M059J (cell line): ENCODE measurements at places on chromosomes 5 and 9.

DNA sequence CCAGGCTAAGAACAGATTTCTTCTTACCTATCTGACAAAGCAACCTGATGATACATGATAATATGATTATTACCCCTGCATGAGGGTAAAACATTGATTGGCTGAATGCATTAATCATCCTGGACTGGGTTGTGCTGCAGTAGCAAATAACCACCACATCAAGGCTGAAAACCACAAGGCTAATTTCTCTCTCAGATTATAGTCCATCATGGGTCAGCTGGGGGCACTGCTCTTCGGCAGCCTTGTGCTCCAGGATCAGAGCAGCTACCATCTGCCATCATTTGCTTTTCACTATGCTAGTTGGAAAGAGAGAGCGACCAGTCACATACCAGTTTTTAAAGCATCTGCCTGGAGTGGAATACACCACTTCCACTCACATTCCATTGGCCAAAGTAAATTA lies 383.5 kb downstream of the RASEF start:
- peak; percentile 2 for DNase-seq

- no peak for DNase-seq
These were observed 36.3 kb downstream of the MSX2 start for GRCh38 chr5:174760721-174761120.

- DNase-seq = peak; percentile 89
These were observed 11.5 kb downstream of the GPR150 start for GRCh38 chr5:95631255-95631958.

DNA sequence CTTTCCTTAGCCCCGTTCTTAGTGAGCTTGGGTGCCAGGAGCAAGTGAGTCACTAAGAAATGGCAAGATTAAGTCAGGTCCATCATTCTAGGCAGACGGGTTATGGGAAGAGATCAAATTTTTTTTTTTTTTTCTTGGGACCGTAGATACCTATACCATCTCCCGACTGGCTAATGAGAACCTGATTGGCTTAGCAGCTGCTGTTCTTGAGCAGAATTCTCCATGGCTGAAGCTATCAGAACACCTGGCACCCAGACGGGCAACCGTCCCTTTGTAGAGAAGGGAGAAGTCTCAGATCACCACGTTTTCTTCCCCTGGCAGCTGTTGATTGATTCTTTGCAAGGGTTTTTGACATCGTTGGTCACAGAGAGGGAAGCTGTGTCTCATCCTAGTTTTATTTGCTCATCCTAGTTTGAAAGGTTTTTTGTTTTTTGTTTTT lies 78.6 kb downstream of the AOPEP start:
- peak; percentile 68 for DNase-seq

- DNase-seq = no peak
These were observed 756.2 kb downstream of the TLE1 start for GRCh38 chr9:80932947-80933780.

- DNase-seq = no peak
These were observed 2375.8 kb downstream of the MAT2B start for GRCh38 chr5:165881259-165881658.

- DNase-seq = peak; percentile 79
These were observed 484.8 kb downstream of the PSAT1 start for GRCh38 chr9:78781681-78782080.

GRCh38 chr9:95070549-95071021 lies 246.9 kb downstream of the FANCC start:
- no peak for DNase-seq

GRCh38 chr9:83509402-83509801 lies 28.8 kb downstream of the FRMD3 start:
- DNase-seq = peak; percentile 81

- DNase-seq = no peak
These were observed 261.7 kb downstream of the CDH12 start for GRCh38 chr5:22591461-22591860.

DNA sequence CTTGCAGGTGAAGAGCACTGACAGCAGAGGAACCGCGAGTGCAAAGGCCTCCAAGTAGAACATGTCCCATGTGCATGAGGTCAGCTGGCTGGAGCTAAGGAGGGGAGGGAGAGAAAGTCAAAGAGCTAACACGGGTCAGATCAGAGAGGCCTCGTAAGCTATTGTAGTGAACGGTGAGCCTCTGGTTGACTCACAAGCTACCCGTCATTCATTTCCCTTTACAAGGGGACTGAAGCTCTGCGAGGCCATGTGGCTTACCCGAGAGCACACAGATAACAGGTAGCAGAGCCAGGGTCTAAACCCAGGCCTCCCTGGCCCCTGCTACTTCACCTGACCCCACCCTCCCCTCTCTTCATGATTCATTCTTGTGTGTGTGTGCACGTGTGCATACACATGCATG lies 152.7 kb upstream of the ADRA1B start:
- peak; percentile 20 for DNase-seq

- DNase-seq = no peak
These were observed 374.9 kb downstream of the TMEM38B start for GRCh38 chr9:106069241-106069640.

DNA sequence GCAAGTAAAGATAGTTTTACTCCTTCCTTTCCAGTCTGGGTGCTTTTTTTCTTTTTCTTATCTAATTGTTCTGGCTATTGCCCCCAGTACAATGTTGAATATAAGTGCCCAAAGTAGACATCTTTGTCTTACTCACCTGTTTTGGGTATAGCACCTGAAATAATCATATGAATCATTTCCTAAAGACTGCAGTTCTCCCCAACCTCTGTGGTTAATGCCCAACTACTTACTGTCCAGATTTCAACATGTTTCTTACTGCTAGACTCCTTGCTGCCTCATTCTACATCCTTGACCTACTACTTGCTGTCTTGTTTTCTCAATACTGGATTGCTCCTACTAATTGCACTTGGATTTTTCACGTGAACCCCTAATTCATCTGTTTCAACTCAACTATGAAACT lies 8.8 kb upstream of the HSDL2 start:
- DNase-seq = no peak

DNA sequence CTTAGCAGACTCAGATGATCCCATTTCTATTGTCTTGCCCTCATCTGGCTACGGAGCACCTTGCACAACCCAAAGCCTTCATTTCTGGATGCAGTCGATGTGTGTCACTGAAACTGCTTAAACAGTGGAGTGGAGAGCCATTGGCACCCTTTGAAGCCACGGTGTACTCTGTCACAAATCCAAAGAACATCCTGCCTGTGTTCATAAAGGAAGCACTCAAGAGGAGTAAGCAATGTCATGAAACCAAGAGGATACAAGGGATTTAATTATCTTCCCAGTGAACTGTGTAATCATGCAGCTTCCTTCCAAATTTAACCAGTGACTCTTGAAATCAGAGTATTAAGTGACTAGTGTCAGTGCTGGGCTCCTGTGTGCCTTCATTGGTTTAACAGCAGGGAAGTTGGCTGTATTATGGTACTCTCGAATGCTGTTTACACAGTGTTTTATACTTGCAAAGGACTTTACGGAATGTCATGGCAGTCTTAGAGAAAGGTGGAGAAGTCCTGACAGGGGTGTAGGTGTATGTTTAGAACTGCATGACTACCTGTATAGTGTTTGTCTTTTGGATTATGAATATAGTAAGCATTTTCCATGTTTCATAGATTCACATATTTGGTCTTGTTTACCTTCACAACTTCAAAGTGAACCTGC lies 41.9 kb downstream of the CD180 start:
- DNase-seq = no peak

DNA sequence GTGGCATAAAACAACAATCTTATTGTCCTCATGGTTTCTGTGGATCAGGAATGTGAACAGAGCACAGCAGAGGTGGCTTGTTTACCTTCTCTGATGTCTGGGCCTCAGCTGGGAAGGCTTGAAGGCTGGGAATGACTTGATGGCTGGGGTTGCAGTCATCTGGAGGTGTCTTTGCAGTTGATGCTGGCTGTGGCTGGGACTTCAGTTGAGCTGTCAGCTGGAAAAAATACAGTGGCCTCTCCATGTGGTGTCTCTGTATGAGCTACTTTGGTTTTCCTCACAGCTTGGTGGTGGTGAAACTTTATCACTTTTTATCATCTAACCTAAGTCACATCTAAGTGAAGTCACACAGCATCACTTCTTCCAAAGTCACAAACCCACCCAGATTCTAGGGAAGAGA lies 24.7 kb upstream of the STX17 start:
- DNase-seq = no peak

GRCh38 chr5:83513491-83513890 lies 41.9 kb downstream of the VCAN start:
- no peak for DNase-seq

- no peak for DNase-seq
These were observed 64.9 kb downstream of the ZNF354C start for GRCh38 chr5:179124853-179125788.

DNA sequence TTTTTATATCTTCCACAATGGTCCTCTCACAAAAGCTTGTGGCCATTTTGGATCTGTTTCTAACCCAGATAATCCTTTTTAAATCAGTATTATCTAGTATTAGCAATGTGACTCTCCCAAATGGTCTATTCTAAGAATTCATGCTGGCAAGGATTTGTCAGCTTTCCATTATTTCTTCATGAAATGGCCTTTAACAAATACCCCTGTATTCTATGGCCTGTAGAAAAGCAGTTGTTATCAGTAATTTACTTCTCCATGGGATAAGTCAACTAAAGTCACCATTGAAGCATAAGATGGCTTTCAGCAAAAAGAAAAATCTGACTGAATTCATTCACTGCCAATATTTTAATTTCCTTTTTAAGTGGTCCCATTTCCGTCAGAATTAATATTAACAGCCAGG lies 346.4 kb upstream of the FAM174A start:
- DNase-seq = no peak

- DNase-seq = no peak
These were observed 165.4 kb downstream of the AUH start for GRCh38 chr9:91196103-91196950.

- DNase-seq = no peak
These were observed 14.0 kb downstream of the MCC start for GRCh38 chr5:113474100-113474728.

DNA sequence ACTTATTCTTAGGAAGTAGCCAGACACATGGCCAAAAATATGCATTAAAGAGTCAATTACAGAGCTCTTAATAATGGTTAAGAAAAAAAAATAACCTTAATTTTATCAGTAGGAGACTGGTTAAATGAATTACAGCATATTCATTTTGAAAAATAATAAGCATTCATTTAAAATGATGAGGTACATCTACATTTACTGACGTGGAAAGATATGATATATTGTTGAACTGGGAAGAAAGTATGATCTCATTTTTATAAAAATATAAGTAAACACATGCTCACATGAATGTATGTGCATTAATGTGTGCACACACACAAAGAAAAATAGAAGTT lies 250.3 kb downstream of the ENC1 start:
- DNase-seq = no peak

DNA sequence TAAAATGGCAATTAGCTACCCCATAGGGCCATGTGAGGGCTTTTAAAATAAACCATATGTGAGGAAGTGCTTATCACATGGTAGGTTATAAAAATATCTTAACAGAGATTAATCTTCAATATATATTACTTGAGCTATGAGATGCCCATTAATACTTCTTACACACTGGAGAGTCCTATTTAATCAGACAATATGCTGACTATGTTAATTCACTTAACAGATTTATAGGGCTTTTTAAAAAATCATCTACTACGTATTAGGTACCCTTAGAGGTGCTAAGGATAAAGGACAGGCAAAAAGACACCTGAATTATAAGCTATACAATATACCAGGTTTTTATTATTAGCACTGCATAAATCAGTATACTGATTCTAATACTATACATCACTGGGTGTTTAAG lies 102.6 kb downstream of the STRBP start:
- DNase-seq = no peak

DNA sequence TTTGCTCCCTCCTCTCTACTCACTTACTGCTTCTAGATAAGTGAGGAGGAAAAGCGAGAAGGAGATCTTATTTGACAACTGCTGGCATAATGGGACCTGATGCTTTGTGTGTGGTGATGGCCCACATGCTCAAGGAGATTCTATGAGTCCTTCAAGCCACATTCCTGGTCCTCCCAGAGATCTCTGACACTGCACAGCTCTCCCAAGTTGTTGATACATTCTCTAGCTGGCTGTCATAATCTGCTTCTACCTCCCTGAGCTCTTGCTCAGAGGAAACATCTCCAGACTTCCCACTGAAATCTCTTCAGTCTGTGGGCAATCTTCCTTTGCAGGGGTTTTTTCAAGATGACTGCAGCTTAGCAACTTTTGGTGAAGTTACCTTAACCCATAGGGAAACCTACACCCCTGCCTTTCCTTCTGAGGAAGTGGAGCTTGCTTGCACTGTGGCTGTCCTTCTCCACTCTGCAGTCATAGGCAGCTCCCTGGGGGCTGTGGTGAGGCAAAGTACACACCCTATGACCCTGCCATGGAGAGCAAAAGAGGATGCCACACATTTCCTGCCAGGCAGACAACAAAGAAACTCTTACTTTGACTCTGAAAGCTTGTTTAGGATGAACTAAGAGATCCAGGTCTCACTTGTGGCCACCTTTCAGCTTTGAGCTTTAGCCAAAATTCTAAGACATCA lies 163.8 kb downstream of the TMEM38B start:
- no peak for DNase-seq

DNA sequence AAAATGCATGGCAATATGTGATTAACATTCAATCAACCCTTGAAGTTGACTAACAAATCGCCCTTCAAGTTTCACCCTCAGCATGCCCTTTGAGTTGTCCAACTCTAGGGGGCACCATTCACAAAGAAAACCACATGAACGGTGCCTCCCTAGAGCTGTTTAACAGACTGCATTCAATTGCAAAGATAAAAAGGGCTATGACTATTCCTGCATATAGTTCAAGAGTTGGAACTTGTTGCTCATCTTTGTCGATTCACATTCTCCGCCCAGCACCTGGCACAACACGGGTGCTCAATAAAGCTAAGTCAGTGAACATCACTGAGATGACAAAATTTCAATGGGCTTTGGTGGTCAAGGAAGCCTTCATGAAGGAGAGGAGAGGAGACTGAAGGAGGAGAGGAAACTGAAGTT lies 69.6 kb upstream of the SLC30A5 start:
- peak; percentile 52 for DNase-seq

- DNase-seq = no peak
These were observed 14.3 kb upstream of the GABRP start for GRCh38 chr5:170769246-170769645.

- DNase-seq = no peak
These were observed 2086.5 kb upstream of the C9orf72 start for GRCh38 chr9:29659736-29660135.

DNA sequence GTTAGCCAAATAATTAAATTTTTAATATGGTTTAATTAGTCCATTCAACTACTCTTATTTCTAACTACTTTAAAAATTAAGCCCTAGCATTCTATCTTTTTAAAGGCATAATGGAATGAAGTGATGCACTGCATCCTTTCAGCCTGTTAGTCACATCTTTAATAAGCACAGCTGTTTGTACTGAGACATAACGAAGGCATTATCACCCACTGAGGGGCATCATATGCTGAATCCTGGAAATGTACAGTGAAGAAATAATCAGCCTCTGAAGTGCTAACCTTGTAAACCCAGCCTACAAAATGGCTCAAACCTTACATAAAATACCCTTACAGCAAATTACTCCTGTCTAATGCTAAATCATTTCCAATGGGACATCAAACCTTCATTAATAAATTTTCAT lies 33.1 kb downstream of the EPB41L4A start:
- no peak for DNase-seq

- no peak for DNase-seq
These were observed 1.3 kb downstream of the TMEM250 start for GRCh38 chr9:136117291-136117915.

GRCh38 chr9:22265038-22265437 lies 181.6 kb upstream of the DMRTA1 start:
- no peak for DNase-seq

- peak; percentile 44 for DNase-seq
These were observed 612 bp upstream of the ATG10 start for GRCh38 chr5:81971111-81971711.
